Lower lobe of right lung (tissue), 2 donors: ENCODE measurements at places on chromosomes 1 and 21. TPM values are rescaled to one million over a fixed set of nuclear protein-coding genes. Genes with fewer than 3 reads are reported as not detected.

Gene MXRA8
- total RNA-seq: 39.3 TPM

Gene HTR1D
- 1.1 TPM for total RNA-seq

Gene GBP6
- total RNA-seq: 0.68 TPM

Gene VASH2
- 1.6 TPM for total RNA-seq

Gene PLA2G2C
- not detected for total RNA-seq

Gene RPE65
- total RNA-seq: not detected

Gene COL9A2
- total RNA-seq: 7.6 TPM

- DNase-seq: no peak
Observed at GRCh38 chr1:12587981-12588640, 29.9 kb downstream of the DHRS3 start.

- DNase-seq: no peak
Observed at GRCh38 chr1:17958704-17959103, 148.9 kb upstream of the IGSF21 start.

DNA sequence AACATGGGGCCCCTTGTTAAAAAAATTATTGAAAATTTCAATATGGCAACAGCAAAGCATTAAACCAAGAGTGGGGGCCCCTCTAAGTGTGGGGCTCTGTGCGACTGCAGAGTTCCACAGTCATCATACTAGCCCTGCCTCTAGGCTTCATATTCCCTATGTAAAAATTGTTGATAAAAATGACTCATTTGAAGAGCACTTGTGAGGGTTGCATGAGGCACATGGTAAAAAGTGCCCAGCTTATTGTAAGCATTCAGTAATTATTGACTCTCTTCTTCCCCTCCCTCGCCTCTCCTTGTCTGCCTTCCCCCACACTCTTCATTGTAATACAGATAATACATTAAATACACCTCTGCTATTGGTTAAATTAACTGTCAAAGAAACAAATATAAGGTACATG is 86.7 kb upstream of the PTBP2 start:
- DNase-seq: no peak

- DNase-seq: peak; percentile 57
Observed at GRCh38 chr1:228781161-228781808, 46.0 kb downstream of the RHOU start.

DNA sequence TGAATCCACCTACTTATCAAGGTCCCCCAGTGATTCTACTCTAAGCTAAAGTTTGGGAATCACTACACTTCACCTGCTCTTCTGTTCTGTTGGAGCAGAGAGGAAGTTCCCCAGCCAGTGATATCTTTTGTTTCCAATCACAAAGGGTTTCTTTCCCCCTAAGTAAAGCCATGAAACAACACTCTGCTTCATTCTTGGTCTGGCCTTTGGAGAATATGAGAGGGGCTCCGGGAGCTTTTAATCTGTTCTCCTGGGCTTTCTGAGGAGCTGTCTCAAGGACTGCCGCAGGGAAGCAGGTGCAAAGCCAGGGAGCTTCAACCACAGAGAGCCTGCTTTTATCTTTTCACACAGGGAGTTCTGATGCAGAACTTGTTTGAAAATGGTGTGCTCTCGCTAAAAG is 10.1 kb upstream of the SLAMF9 start:
- DNase-seq: no peak

- no peak for DNase-seq
Observed at GRCh38 chr1:208534599-208534897, 290.4 kb upstream of the PLXNA2 start.

- no peak for DNase-seq
Observed at GRCh38 chr21:42799948-42800347, 79.4 kb downstream of the WDR4 start.

DNA sequence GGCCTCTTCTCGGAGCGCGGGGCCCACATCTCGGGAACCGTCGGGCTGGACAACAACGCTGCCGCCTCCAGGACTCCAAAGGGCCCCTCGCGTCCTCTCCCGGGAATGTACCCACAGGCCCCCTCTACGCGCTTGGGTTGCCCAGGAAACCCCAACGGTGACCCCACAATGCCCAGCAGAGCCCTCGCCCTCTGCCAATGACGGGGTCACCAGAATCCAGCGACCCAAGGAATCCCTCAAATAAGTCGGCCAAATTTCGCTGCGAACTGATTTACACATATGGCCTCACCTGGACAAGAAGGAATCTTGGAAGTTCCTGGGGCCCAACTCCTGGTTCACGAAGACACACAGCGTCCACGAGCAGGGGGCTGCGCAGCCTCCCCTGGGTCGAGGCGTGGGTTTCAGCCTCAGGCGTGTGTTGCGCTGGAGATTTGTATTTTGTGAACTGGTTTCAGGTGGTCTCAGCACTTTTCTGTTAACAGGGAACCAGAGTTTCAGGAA is 78.1 kb downstream of the DESI2 start:
- no peak for DNase-seq
